ENCODE measurements at places on chromosomes 6 and 20.
A peak's percentile ranks its signal among the peaks of the same experiment; 100 is the strongest.

GRCh38 chr6:3617192-3617631 is 134.3 kb downstream of the PXDC1 start:
- no peak for DNase-seq

DNA sequence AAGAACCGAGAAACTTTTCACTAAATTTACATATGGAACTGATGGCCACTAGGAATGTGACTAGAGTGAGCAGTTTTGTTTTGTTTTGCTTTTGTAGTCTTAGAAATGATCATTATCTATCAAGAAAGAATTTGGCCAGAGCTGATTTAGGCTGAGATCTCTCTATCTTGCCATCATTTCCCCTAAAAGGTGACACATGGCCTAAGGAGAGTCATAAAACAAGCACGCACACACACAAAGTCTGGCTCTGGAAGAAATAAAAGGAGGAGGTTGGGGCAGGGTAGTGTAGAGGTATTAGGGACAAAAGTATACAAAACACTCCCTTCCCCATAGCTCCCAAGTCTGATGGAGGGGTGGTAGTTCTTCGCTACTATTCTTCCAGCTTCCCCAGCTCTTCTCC is 56.4 kb downstream of the RIPOR2 start:
- DNase-seq = no peak

DNA sequence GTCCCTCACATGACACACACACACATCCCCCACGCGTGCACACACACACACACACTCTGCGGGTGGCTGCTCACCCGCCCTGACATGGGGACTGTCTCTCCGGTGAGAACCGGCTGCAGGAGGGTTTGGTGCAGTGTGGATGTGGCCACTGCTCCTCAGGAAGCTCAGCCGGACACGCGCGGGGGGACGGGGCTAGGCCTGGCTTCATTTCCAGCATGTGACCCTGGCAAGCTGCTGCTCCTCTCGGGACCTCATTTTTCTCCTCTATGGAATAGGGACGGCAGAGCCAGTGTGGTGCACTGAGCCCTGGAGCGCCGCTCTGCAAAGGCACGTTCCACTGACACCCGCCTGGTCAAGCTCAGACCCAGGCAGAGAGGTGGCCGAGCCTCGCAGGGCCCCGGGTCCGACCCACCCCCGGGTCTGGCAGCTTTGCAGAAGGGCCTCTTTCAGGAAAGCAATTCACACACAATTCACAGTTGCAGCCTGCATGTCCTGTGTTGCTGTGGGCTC is 56.8 kb upstream of the SLCO4A1 start:
- no peak for DNase-seq

GRCh38 chr6:114471450-114471849 is 128.6 kb upstream of the HS3ST5 start:
- no peak for DNase-seq

- DNase-seq = no peak
Measured at GRCh38 chr6:33616113-33616512, 5.0 kb upstream of the ITPR3 start.

DNA sequence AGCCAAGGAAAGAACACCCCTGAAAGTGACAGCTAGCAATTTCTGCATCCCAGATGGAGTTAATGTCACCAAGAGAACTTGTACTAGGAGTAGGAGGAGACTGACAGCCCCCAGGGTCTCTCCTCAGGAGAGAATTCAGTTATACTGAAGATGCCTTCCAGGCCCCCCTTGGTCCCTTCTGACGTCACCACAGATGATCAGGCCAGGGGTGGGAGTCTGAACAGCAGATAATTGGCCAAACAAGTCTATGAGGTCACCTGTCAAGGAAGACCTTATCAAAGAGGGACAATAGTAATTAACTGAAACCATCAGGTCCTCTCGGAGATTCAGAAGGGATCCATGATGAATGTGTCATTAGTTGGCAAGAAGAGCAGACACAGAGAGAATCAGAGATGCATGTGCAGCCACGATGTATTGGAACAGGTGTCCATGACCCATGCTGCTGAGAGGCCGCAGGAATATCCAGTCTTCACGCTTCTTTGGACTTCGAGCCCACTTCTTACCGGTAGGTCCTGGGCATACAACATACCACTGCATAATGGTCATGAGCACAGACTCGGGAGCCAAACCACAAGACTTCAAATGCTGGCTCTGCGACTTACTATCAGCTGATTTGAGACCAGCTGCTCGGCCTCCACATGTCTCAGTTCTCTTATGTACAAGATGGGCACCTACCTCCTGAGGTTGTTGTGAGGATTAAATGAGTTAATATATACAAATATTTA is 10.2 kb downstream of the TRIM10 start:
- DNase-seq = no peak

DNA sequence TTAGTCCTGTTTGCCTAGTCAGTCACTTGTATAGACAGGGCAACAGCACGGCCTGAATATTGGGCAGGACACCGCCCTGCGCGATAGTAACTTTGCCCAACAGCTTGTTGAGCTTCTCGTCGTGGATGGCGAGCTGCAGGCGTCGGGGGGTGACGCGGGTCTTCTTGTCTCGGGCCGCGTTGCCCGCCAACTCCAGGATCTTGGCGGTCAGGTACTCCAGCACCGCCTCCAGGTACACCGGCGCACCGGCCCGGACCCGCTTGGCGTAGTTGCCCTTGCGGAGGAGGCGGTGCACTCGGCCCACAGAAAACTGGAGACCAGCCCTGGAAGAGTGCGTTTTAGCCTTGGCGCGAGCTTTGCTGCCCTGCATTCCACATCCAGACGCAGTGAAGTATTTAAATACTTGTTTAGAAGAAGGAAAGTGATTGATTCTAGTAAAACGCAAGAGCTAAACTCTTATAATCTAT is 92.8 kb upstream of the BTN3A2 start:
- peak; percentile 84 for DNase-seq

- DNase-seq = no peak
Measured at GRCh38 chr6:12113190-12113577, 101.1 kb downstream of the HIVEP1 start.

DNA sequence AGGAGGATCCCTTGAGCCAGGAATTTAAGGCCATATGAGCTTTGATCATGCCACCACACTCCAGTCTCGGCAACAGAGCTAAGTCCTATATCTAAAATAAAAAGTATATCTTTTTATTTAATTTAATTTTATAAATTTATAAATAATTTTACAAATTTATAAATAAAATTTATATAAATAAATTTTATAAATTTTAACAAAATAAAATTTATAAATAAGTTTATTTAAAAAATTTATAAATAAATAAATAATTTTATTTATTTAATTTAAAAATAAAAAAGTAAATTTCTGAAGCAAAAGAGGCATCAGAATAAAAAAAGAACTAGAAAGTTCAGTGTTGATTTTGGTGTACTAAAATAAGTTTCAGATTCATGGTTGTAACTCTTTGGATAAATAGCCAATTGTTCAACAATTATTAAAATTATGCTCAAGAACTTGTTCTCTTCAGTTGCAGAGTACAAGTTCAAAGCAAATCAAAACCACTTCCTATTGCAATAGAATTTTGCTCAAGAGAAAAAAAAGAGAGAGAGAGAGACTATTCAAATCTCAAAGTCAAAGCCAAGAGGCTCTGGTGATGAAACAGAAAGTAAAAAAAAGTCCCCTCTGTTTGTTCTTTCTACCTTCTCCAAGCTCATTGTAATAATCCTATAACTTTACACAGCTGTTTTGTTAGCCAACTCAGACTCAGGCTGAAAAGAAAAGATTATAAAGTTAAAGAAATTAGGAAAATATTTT is 547.5 kb upstream of the ADGRB3 start:
- no peak for DNase-seq

GRCh38 chr6:122730334-122730733 is 49.2 kb upstream of the FABP7 start:
- DNase-seq = no peak

DNA sequence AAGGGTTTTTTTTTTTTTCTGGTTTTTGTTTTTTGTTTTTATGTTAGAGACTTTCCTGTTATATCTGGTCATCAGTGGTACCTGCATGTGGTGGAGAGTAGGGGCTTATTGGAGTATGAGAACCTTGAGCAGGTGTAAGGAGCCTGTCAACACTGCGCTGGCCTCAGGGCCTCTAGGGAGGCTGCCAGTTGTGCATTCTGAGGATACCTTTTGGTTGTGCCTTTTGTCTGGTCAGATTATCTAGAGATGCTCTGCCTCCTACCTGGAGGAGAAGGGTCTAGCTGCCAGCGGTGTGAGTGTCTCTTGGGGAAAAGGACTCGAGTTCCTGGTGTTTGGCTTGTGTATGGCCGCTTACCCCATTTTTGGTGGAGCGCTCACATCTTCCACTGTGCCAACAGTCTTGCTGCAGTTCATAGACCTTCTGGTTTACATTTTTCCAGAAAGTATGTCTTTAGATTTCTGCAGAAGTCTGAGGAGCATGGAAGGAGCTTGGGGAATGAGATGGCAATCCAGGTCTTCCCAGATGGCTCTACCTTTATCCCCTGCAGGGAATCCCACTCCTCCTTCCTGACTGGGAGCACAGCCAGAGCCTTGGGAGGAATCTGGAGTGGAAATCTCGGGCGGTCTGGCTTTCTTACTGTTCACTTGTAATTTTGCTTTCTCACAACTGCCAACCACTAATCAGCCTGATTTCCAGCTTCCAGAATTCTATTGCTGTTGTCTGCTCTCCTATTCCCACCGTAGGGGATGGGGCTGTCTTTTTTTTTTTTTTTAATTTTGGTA is 49.9 kb downstream of the PTPN1 start:
- no peak for DNase-seq

- DNase-seq = peak; percentile 66
Measured at GRCh38 chr6:13614126-13614925, 809 bp upstream of the NOL7 start.

DNA sequence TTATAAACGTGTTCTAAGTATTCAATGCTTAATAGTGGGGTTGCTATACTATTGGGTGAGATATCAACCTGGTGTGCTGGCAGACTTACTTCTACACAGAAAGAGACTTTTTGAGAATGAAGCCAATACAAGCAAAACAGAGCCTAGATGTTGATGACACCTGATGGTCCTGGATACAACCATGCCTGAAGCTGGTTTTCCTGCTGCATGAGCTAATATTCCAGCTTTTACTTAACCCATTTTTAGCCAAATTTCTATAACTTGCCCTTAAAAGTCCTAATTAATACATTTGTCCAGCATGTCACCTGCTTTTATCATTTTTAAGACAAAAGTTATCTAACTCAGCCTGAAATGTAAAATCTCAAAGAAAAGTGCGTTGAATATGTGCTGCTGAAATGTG is 86.2 kb downstream of the PFDN4 start:
- DNase-seq = no peak

GRCh38 chr6:156658966-156659821 is 118.0 kb upstream of the ARID1B start:
- no peak for DNase-seq

GRCh38 chr20:1973601-1974440 is 20.0 kb downstream of the PDYN start:
- no peak for DNase-seq

- no peak for DNase-seq
Measured at GRCh38 chr20:35710884-35711587, 11.8 kb downstream of the ROMO1 start.

DNA sequence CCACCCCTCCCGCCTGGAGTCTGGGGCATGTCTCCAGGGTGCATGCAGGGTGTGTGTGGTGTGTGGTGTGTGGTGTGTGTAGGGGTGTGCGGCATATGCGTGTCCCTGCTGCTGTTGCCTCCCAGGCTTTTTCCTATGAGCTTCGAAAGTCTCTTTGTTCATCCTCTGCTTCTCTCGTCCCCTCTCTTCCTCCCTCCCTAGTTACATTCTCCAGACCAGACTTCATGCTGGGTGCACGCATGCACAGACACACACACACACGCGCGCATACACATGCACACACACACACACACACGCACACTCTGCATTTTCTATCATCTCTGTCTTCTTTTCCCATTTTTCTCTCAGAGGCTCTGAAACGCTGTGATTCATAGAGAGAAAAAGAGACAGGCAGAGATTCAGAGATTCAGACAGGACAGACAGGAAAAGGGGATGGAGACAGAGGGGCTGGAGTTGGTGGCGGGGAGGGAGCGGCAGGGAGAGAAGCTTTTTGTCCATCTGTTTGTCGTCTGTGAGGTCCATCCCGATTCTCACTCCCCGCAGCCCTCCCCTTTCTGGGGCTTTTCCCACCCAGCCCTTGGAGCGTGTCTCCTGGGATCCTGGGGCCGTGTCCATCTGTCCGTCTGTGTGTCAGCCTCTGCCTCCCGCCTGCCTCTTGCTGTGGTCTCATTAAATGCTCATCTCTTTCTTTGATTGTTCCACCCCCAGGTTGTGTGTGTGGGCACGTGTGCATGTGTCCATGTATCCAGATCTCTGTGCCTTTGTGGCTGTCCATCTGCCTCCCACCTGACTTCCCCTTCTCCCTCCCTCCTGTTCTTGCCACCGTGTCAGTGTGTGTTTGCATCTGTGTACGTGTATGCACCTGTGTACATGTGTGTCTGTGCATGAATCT is 62.6 kb downstream of the SRC start:
- no peak for DNase-seq

DNA sequence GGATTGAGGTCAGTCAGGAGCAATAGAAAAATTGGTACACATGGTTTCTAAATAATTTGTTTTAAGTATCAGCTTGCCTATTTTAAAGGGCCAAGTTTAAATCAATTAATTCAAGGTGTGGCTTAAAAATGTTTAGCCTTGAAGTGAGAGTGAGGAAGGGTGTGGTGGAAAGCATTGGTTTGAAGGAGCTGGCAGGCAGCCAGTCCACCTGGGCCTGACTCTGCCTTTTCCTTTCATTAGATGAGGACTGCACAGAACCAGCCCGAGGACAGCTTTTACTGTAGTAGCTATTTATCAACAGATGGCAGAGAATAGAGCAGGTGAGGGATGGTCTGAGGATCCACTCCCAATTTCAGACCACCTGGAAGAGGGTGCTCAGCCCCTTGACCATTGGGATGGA is 42.4 kb downstream of the DHX35 start:
- DNase-seq = peak; percentile 38

- no peak for DNase-seq
Measured at GRCh38 chr20:29741894-29742698, 1515.4 kb upstream of the DEFB115 start.

- no peak for DNase-seq
Measured at GRCh38 chr6:131213501-131213990, 78.3 kb downstream of the AKAP7 start.

- DNase-seq = no peak
Measured at GRCh38 chr6:128311944-128312570, 208.3 kb downstream of the PTPRK start.

GRCh38 chr6:22071270-22072041 is 225.4 kb downstream of the PRL start:
- DNase-seq = peak; percentile 38
